Motor neuron (in vitro differentiated cells): ENCODE measurements at places on chromosomes 6 and 20. TPM values are rescaled to one million over a fixed set of nuclear protein-coding genes. Genes with fewer than 3 reads are reported as not detected.

The SNAI1 gene
- total RNA-seq = 0.79 and 1.0 TPM in 2 replicates

The SAMD5 gene
- 6.3 and 10.3 TPM in 2 replicates for total RNA-seq

The ADAM33 gene
- 1.2 and 1.7 TPM in 2 replicates for total RNA-seq

The MUCL3 gene
- 0.05 and 0.25 TPM in 2 replicates for total RNA-seq

The YTHDF1 gene
- total RNA-seq = 23.8 and 24.9 TPM in 2 replicates

The CFB gene
- total RNA-seq = 2.3 and 5.1 TPM in 2 replicates

The TXLNB gene
- total RNA-seq = 8.3 and 9.7 TPM in 2 replicates

The TASP1 gene
- total RNA-seq = 16.3 and 17.4 TPM in 2 replicates

The LHFPL5 gene
- total RNA-seq = not detected in 2 replicates

The SGK2 gene
- total RNA-seq = 1.6 and 2.9 TPM in 2 replicates

The PDYN gene
- 0.10 and 0.11 TPM in 2 replicates for total RNA-seq

The SLC22A3 gene
- total RNA-seq = 0.10 and 0.18 TPM in 2 replicates
